ENCODE measurements at places on chromosomes 7 and 10.

- no peak for DNase-seq
Observed at GRCh38 chr10:132329565-132330485, 2.2 kb upstream of the LRRC27 start.

- DNase-seq: no peak
Observed at GRCh38 chr10:1204434-1205326, 148.5 kb downstream of the WDR37 start.

DNA sequence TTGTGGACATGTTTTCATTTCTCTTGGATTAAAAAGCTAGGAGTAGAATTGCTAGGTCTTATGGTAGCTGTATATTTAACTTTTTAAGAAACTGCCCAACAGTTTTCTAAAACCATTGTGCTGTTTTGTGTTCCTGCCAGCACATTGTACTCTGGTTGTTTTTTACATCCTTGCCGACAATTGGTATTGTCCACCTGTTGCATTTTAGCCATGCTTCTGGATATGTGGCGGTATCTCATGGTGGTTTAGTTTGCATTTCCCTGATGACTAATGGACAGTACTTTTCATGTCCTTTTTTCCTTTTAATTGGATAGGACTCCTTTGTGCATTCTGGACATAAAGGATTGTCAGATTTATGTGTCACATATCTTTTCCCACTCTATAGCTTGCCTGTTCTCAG lies 45.5 kb downstream of the STK17A start:
- DNase-seq: no peak

DNA sequence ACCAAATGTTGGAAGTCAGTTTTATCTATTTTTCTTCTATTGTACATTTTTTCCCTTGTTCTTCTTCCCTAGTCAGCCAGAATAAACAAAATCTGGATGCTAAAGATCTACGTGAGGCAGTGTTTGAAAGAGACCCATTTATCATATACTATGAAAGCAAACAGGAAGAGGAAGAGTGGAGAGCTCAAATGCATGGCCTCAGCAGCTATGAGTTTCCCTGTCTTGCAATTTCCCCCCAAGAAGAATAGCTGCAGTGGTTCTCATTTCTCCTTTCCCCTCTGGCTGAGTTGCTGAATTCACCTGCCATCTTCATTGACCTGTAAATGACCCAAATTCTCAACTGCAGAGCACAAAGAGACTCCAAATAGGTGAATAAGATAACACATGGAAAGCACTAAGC lies 347.1 kb upstream of the NRP1 start:
- no peak for DNase-seq

GRCh38 chr7:137287651-137288258 lies 55.8 kb downstream of the PTN start:
- DNase-seq: no peak

DNA sequence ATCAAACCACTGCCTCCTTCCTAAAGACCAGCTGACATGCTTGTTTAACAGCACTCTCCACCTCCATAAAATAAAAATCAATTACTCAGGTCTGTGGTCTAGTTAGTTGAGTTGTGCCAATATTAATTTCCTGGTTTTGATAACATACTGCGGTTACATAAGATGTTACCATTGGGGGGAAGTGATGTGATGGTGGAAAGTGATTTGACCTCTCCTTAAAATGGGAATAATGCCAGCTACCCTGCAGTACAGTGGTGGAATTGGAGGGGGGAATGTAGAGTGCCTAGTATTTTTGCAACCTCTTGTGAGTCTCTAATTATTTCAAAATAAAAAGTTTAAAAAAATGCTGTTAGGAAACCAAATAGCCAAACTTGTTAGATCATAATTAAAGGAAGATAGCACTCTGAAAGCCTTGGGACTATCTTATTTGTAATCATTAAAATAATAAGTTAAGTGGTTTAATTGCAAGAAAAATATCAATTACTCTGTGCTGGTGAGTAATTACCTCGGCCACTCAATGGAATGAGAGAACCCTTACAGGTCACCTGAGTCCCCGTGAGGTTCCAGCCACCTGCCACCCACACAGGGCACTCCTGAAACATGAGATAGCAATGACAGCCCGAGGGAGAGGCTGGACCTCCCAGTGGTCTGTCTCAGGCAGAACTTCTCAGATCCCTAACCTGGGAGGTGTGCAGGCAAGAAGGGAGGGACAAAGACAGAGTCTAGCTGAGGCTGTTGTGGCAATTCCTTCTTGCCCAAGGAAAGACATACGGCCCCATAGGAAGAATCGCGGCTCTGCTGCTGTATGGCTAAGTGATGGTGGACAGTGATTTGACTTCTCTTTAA lies 94.1 kb downstream of the SH3PXD2A start:
- DNase-seq: no peak

DNA sequence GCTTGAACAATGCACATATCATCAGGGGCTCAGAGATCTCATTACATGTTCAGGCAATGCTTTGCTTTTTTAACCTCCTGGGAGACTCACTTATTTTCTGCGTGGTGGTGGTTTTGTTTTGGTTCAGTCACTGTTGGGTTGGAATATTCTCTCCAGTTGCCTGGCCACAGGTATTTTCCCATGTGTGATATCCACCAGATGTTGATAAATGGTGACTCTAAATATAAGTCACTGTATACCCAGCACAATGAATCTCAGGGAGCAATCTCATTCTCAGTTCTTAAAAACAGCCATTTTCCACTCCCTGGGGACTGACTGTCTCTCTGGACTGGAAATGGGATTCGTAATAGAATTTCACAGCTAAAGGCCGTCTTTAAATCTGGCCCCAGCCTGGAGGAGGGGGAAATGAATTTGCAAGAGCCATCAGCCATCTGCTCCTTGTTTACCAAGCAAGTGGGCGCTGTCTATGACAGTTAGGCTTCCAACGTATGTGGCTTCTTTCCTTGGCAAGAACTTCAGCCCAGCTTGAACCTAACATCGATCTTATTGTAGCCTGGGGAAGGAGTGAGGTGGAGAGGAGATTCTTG lies 1106.2 kb downstream of the NRG3 start:
- DNase-seq: no peak

GRCh38 chr10:10165415-10165814 lies 852.3 kb upstream of the CELF2 start:
- DNase-seq: no peak

DNA sequence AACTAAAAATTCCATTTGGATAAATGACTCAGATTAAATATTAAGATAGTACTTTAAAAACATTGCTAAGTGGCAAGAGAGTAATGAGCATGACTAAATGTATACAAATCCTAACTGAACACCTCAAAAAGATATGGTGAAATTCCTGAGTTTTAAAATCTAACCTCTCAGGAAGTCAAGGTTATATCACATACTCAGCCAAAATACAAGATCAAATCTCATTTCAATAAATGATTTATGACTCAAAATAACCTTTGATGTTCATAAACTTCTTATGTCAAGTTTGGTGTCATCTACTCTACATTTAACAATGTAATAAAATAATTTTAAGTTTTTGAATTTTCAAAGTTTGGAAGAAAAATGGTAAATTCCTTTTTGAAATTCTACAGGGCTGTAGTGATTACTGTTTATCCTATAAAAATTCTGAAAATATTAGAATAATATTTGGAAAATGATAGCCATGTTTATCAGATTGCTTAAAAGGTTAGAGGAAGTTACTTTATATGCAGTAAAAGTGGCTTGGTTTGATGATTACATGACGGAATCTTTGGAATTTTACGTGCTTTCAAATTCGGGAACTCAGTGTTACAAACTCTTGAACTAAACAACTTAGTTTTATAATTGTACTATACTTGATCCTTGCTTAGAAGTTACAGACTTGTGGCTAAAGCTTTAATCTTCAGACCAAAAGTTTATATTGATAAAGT lies 43.7 kb downstream of the ASZ1 start:
- DNase-seq: no peak

- DNase-seq: no peak
Observed at GRCh38 chr10:62766386-62766785, 38.1 kb upstream of the ADO start.

- no peak for DNase-seq
Observed at GRCh38 chr7:16603633-16604032, 41.9 kb downstream of the ANKMY2 start.

- DNase-seq: no peak
Observed at GRCh38 chr7:70529914-70530585, 601.9 kb upstream of the GALNT17 start.

DNA sequence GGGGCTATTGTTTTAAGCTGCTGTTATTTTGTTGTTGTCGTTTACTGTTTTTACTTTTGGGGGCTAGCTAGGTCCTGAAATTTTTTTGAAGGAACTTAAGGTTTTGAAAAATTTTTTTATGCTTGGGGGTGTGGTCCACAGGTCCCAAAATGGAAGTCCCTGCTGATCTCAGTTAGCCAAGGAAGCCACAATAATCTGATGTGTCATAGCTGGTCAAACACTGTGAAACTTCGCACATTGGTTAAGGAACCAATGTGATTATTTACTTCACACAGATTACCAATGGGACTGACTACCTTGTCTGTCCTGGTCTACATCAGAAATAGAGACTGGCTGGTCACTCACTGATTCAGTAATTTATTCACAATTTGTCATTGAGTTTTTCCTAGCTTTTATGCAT lies 29.5 kb upstream of the HYCC1 start:
- no peak for DNase-seq

DNA sequence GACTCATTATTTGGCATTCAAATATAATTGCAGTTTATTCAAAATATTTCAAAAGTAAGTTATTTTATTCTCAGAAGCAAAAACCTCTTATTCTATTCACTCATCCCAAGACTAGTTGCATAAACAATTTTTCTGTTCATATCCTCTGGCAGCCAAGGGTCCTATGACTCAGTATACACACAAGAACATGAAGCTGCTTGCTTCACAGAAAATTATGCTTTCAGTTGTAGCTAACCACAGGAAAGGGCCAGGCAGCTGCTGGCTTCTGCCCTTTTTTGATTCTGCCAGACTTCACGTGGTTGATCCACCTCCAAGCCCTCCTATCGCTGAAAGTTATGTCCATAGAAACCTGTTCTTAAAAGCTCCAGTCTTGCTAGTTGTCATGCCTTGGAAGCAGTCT lies 108.8 kb downstream of the ABCA13 start:
- DNase-seq: no peak

- no peak for DNase-seq
Observed at GRCh38 chr10:60237977-60238758, 151.5 kb downstream of the ANK3 start.

GRCh38 chr7:49398746-49399145 lies 374.7 kb upstream of the VWC2 start:
- DNase-seq: no peak

DNA sequence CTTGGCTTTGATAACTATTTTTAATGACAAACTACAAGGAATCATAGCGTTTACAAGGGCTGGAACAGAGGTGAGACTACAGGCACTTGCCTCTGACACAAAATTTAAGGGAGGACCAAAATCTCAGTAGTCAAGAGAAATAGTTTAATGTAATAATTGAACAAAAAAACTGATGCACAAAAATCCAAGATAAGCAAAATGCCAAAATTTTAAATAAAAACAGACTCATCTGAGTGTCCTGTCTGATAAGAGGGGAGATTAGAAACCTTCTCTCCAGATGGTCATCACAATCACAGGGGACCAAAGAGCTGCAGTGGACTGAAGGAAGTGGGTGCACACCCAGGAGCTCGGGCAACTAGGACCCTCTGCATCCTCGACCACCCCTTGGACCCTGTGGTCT lies 70.5 kb downstream of the PARD3 start:
- no peak for DNase-seq

- DNase-seq: no peak
Observed at GRCh38 chr10:4804465-4804864, 21.5 kb upstream of the AKR1E2 start.

DNA sequence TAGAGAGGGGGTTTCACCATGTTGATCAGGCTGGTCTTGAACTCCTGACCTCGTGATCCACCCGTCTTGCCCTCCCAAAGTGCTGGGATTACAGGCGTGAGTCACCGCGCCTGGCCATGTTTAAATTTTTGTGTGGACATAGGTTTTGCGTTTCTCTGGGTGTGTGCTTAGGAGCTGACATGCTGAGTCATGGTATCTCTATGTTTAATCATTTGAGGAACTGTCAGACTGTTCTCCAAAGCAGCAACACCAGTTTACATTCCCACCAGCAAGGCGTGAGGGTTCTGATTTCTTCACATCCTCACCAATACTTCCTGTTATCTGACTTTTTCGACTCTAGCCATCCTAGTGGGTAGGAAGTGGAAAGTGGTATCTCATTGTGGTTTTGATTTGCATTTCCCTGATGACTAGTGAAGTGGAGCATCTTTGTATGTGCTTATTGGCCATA lies 153.7 kb downstream of the DNAJB6 start:
- no peak for DNase-seq

- DNase-seq: peak; percentile 51
Observed at GRCh38 chr10:13371897-13372470, 23.9 kb upstream of the SEPHS1 start.

DNA sequence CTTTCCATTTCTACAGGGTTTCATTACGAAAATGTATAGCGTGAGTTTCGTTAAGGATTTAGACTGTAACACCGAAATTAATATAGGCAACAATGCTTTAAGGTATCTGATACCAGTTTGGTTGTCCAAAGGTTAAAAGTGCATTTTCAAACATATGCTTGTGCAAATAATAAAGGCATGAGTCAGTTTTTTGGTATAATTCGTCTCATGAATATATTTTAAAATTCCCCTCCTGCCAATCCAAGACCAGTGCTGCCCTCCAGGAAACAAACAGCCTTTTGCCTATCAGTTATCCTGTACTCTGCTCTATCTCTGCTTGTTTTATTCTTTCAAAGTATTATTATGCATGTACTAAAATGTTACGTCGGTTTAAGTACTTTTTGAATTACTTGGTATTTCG lies 2.0 kb downstream of the LCOR start:
- DNase-seq: no peak

GRCh38 chr7:106218546-106218945 lies 66.2 kb downstream of the NAMPT start:
- no peak for DNase-seq

- no peak for DNase-seq
Observed at GRCh38 chr7:129159539-129159938, 15.0 kb downstream of the TSPAN33 start.

DNA sequence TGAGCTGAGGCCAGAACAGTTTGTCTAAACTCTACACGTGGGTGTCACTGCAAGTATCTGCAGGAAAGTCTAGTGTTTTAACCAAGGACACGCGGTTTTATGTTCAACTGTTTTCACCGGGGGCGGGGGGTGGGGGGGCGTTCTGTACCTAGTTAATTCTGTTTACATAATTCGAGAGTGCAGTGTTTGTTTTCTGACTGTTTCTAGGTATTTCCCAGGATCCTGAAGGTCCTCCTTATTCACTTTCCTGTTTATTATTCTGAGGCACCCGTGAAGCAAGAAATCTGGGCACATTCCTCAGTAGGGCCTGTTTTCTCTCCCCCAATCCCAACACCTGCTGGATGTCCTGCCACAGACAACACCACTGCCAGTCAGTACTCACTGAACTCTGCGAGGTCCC lies 7.6 kb downstream of the LOXL4 start:
- no peak for DNase-seq

- DNase-seq: no peak
Observed at GRCh38 chr7:108138911-108139310, 8.8 kb upstream of the LAMB4 start.

- no peak for DNase-seq
Observed at GRCh38 chr7:28330384-28331070, 81.8 kb upstream of the CREB5 start.
